GM04503 (cell line): ENCODE measurements at places on chromosomes 4 and X.

- DNase-seq: no peak
Observed at GRCh38 chr4:82780752-82781231, 17.8 kb downstream of the SCD5 start.

DNA sequence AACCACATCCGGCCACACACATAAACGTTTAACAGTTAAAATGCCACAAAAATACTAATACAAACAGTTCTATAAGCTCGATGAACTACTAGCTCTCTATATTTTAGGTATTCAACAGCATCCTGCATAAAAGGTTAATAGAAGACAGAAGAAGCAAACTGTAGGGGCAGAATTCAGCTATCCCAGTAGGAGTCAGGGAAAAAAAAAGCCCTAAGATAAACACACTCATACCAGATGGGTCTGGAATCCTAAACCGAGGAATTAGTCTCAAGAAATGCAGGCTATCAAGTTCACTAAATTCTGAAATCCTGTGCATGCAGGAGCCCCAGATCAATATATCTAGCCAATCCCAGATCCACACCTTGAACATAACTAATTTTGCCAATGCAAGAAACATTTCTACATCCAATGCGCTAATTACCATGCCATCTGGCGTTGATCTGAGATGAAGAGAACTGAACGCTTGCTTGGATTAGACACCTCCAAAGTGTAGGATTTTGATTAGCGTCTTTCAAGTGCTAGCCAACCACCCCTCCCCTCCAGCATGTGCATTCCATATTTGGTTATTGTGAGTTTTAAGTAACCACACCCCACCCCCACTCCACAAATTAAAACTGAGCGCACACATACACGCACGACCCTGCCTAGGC, 512.2 kb upstream of the INTU start:
- DNase-seq: no peak

- no peak for DNase-seq
Observed at GRCh38 chr4:150256225-150256620, 178.0 kb downstream of the DCLK2 start.

DNA sequence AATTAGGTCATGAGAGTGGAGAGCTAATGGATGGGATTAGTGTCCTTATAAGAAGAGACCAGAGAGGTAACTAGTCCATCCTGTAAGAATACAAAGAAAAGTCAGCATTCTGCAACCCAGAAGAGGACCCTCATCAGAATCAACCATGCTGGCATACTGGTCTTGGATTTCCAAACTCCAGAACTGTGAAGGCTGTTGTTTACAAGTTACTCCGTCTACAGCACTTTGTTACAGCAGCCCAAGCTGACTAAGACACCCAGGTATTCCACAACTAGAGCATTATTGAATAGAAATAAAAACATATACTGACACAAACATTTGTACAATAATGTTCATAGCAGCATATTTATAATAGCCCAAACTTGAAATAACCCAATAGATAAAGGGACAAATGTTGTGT, 9.2 kb downstream of the TMEM156 start:
- no peak for DNase-seq

- DNase-seq: no peak
Observed at GRCh38 chr4:156109943-156110900, 156.6 kb upstream of the CTSO start.

DNA sequence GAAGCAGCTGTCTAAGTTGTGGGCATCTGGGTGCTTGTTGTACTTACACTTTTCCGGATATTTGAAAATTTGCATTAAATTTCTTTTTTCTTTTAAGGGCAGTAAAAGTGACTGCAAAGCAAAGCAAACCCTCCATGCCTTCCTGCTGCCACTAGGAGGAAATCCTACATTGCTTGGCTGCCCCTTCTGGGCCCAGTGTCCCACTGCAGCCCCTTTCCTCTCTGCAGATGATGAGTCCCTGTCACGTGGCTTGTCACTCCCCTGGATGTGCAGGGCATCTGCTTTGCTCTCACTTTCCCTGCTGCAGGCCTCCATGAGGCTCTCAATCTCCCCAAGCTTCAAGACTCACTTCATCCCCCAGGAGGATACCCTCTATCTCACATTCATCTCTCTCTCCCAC, 12.7 kb downstream of the TSR2 start:
- DNase-seq: no peak

GRCh38 chr4:6941796-6942195, 32.2 kb downstream of the TBC1D14 start:
- no peak for DNase-seq

GRCh38 chr4:98851806-98852205, 77.1 kb downstream of the EIF4E start:
- DNase-seq: no peak

DNA sequence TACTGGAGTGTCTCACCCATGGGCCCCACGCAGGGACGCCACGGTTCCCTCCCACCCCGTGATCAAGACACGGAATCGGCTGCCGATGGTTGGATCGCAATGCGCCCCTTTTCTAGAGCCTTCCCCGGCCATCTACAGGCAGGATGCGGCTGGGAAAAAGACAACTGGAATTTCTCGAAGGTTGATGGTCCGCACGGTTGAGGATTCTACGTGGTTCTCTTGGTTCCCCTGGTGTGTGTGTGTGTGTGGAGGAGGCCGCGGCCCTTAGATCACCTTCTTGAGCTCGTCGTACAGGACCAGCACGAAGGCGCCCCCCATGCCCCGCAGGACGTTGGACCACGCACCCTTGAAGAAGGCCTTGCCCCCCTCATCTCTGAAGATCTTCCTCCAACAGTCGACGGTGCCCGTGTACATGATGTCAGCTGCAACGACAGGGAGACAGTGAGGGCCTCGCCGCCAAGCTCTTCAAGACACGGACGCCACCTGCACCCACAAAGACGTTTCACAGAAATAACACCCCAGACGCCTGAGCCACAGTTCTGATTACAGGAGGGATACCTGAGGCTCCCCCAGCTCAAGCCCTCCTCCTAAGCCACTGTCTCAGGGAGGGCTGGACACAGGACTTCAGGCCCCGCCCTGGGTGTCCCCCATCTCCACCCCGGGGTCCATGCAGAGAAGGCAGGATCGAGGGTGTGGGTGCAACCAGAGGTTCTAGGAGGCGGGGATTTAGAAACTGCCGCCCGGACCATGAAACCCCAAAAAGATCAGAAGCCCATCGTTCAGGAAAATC, 5.4 kb downstream of the SLC25A6 start:
- no peak for DNase-seq

- DNase-seq: no peak
Observed at GRCh38 chr4:4486969-4487368, 54.9 kb downstream of the STX18 start.

- no peak for DNase-seq
Observed at GRCh38 chr4:187929024-187929423, 66.5 kb upstream of the ZFP42 start.

- DNase-seq: no peak
Observed at GRCh38 chr4:183284965-183285364, 35.1 kb downstream of the CLDN22 start.

GRCh38 chr4:81032771-81033684, 2.5 kb downstream of the BMP3 start:
- no peak for DNase-seq

DNA sequence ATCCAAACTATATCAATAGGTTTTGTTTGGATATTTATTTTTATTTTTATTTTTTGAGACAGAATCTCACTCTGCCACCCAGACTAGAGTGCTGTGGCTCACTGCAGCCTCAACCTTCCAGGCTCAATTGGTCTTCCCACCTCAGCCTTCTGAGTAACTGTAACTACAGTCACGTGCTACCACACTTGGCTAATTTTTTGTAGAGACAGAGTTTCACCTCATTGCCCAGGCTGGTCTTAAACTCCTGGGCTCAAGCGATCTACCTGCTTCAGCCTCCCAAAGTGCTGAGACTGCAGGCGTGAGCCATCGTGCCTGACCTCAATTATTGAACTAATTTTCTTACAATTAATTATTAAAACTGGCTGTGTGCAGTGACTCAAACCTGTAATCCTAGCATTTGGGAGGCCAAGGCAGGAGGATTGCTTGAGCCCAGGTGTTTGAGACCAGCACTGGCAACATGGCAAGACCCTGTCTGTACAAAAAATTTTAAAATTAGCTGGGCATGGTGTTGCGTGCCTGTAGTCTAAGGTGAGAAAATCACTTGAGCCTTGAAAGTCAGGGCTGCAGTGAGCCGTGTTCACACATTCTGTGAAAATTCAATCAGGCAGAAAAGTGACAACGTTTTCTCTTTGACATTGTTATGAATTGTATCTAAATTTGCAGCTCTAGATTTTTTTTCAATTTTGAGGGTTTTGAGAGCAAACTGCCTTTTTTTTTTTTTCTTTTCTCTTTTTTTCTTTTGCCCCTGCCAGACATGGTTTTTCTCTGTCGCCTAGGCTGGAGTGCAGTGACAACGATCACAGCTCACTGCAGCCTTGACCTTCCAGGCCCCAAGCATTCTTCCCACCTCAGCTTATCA, 66.0 kb downstream of the UBE2K start:
- DNase-seq: no peak

- DNase-seq: no peak
Observed at GRCh38 chr4:77124576-77124975, 32.4 kb upstream of the CCNG2 start.

DNA sequence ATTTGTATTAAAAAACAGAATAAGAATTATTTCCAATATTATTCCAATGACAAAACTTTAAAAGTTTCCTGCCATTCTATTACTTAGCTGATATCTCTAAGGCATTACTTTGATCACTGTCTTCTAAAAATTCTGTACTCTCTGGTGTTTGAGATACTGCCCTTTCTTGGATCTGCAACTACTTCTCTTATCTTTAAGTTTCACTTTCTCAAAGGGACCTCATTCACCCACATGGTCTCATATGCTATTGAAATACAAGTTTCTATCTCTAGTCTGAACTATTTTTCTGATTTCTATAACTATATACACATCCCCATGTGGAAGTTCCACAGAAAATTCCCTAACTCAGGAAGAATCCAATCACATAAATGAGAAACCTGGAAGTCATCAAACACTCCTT, 22.2 kb downstream of the TMPRSS11E start:
- no peak for DNase-seq

- no peak for DNase-seq
Observed at GRCh38 chrX:25198253-25198652, 182.5 kb upstream of the ARX start.

DNA sequence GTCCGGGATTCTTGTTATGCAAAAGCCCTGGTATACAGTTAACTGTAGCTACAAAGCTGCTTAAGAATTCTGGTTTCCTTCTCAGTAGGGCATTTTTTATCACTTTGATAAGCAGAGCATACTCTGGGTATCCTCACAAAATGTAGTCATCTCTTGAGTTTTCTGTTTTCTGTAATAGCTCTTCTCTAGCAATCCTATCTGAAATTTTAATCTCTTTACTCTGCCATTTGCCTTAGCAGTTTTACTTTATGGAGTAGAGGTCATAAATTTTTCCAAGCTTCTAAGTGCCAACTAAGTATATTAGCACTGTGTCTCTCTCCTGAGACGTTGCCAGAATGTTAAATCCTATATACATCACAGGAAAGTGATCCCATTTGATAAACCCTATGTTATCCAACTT, 28.0 kb upstream of the BANK1 start:
- DNase-seq: no peak

DNA sequence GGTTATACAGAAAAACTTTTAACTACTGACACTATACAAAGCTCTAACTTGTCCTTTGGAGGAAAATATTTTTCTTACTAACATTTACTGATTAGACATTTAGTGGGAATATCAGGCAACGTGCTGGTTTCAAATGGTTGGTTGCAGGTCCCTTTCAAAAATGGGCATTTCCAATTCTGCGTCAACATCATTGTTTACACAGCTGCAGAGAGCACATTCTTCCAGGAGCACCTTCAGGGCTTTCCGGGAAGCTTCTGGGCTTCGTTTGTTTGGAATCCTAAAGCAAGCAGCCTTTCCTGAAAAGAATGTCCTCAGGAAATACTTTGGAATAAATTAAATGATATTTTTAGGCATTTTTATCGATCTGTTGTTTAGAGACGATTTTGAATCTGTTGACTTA, 289.7 kb downstream of the TRIML1 start:
- DNase-seq: no peak
